Activated gamma-delta T cell treated with anti-CD3 and anti-CD28 coated beads, Interleukin-2, amount 50 U/mL, for 16 hours (primary cell): ENCODE measurements at places on chromosomes 16 and 17.

DNA sequence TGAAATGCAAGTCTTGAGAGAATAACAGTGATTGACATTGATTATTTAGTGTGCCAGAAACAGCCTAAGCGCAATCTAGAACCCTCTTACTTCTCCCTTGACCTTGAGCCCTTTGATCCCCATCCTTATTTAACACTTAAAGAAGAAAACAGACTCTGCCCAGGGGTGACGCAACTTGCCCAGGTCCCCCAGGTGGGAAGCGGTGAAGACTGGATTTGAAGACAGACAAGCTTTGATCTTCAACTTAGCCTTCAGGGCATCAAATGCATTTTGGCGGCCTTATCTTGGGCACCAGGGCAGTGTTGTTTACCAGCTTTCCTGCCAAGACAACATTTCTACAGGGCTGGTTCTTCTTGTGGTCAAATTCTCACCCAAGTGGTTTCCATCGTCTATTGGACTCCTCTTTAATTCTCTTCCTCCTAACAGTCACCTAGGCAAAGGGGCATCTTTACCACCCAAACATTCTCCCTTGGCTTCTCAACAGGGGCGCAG lies 8.9 kb upstream of the CIITA start:
- no peak for DNase-seq

DNA sequence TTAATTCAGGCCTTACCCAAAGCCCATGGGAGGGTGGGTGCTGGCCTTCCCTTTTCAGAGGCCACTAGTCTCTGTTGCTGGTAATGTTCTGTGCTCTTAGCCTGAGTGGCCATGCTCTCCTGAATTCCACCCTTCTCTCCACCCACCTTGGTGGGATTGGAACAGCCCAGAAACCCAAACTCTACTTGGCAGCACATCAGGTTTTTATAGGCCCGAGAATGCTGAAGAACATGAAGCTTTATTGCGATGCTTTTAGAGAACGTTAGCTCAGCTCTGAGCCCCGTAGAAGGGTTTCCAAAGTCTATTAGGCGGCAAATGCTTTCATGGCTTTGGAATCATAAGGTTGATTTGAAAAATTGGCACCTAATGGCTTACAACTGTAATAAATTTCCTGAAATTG lies 209.3 kb downstream of the MSI2 start:
- DNase-seq = no peak

DNA sequence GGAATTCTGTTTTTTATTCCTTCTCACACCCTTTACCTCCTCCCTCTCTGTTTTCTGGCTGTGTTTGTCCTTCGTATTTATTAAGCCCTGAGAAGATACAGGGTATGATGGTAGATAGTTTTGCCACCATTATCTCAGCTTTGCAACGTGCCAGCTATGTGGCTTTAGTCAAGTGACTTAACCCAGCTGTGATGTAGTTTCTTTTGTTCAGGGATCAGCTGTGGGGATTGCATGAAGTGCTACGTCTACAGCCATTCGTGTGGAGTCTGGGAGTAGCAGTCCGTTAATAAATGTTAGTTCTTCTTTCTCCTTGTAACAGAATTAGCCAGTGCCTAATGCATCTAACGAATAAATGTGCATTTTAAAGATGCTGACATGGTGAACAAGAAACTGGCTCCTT lies 128.4 kb downstream of the HAPSTR1 start:
- no peak for DNase-seq

DNA sequence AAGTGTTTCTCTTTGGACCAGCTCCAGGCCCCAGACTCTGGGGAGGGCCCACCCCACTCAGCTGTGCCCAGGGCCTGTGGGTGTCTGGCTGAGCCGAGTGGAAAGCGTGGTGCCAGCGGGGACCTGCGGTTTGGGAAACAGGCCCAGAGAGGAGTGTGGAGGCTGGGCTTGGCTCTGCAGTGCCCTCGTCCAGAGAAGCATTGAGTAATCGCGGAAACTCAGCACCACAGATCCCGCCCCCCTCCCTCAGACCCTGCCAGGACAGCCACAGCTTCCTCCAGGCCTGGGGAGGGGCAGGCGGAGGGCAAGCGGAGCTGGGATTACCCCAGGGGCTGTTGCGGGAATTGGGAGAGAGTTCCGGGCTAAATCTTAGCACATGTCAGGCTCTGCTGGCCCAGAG lies 14.6 kb upstream of the PITPNA start:
- no peak for DNase-seq

DNA sequence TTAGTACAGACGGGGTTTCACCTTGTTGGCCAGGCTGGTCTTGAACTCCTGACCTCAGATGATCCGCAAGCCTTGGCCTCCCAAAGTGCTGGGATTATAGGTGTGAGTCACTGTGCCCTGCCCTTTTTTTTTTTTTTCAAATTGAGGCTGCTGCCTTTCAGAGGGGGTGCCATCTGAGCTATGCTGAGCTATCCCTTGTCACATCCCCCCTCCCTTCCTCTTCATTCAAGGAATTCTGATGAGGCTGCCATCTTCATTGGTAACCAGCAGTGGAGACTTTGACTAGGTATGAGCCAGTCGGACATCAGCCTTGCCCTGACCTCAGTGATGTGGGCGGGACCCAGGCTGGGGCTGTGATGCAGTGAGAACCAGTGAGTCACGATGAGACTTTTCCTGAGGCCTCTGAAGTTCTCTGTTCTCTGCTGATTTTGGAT lies 24.4 kb upstream of the GPT2 start:
- DNase-seq = no peak

DNA sequence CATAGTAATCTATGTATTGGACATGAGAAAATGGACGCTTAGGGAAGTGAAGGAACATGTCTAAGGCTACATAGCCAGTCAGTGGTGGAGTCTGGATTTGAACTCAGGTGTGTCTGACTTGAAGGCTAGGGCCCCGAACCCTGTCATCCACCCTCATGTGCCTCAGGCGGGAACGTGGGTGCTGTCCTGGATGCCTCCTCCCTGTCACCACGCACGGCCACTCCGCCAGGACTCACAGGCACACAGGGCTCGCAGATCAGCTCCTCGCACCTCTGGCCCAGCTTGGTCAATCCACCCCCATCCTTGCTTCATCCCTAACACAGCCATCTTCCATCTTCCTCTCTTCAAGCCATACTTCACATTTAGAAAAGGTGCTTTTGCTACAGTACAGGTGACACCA lies 154.7 kb downstream of the KCNJ12 start:
- DNase-seq = no peak

- no peak for DNase-seq
These were observed 14.5 kb downstream of the SNX11 start for GRCh38 chr17:48121923-48122664.

DNA sequence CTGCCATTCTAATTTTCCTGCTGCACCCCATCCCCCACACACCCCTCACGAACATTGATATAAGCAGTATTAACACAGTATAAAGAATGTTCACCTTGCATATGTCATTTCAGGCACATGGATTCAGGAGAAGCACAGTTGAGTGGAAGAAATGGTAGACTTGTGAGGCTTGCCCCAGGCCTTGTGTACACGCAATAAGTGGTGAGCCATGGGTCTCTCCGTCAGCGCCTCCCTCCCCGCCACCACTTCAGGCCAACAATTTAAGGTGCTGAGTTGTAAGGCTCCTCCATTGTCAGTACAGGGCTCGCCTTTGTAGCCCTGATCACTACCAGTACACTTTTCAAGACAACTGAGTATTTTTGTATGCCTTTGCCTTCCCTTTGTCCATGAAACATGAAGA lies 12.2 kb upstream of the CLEC18C start:
- DNase-seq = no peak

DNA sequence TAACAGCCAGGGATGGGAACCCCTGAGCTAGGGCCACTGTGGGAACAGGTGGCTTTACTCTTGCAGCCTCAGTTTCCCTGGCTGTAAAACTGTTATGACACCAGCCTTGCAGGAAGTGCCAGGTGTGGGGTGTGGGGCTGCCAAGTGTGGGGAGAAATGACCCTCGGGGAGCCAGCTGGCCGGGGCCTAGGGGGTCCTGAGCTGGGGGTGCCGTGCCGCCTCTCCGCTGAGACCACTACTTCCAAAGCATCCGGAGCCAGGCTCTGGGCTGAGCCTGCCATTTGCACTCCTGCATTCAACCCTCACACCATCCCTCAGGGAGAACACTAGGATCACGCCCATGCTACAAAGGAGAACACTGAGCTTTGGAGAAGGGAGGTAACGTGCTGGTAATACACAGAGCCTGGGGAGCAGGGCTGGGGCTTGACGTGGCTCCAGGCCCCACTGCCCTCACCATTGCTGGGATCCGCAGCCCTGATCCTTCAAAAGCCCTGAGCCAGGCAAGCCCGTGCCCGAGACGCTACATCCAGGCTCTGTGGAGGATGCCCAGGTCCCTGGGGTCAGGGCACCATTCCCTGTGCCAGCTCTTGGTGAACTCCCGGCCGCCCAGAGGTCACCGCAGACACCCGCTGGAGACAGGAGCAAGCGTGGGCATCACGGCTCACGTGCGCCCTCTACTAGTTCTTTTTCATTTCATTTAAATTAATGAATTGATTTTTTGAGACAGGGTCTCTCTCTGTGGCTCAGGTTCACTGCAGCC lies 28.8 kb upstream of the GINS2 start:
- DNase-seq = peak; percentile 41

GRCh38 chr16:19785081-19785480 lies 67.0 kb downstream of the IQCK start:
- no peak for DNase-seq

DNA sequence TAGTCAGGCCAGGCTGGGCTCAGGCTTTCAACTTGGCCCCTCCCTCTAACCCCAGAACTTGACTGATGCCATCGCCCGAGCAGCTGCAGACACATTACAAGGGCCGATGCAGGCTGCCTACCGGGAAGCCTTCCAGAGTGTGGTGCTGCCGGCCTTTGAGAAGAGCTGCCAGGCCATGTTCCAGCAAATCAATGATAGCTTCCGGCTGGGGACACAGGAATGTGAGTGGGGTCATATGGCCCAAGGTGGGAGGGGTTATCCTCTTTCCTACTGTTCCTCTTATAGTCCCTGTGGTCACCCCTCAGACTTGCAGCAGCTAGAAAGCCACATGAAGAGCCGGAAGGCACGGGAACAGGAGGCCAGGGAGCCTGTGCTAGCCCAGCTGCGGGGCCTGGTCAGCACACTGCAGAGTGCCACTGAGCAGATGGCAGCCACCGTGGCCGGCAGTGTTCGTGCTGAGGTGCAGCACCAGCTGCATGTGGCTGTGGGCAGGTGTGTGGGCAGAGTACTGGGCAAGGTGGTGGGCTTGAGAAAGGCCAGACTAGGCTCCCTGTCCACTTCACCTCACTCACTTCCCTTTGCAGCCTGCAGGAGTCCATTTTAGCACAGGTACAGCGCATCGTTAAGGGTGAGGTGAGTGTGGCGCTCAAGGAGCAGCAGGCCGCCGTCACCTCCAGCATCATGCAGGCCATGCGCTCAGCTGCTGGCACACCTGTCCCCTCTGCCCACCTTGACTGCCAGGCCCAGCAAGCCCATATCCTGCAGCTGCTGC lies 2.1 kb upstream of the NRN1L start:
- DNase-seq = no peak

DNA sequence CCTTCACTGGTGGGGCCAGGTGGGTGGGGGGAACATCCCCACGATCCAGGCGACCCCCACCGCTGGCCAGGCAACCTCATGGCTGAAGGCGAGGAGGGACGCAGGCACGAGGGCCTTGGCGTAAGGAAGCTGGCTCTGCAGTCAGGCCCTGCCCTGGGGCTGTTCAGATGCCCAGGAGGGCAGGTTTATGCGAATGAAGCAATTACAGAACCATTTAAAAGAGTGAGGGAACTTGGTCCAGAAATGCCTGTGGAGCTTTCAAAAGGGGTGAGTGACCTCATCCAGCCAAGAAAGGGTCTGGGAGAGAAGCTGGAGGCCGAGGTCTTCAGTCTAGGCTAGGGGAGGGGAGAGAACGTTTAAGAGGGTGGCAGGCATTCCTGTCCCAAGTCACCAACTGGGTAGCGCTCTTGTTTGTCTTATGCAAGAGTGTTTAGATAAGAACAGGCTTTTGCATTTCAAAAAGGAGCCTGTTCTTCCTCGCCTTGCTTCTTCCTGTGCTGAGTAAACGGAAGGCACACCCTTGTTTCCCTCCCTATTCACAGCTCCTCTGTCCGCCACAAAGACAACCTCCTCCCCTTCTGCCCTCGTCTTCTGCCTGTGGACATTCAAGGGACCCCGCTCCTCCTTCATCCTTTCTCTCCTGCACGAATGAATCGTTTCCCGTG lies 183.5 kb upstream of the SDK2 start:
- DNase-seq = no peak

DNA sequence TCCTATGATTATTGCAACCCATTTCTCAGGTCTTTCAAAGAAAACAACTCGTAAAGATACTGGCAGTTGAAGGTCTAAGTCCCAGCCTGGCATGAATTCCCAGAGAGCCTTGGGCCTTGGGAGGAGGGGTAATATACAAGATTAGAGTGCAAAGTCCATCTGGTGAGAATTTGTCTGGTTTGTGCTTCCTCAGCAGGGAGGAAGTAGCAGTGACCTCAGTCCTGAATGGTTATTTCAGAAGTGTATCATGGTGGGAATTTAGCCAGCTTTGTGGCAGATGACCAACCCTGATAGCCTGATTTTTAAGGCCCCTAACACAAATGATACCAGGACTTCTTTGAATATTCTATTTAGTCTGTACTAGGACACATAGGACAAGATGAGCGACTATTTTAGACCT lies 151.2 kb upstream of the TBX2 start:
- no peak for DNase-seq

GRCh38 chr16:51522902-51523301 lies 371.8 kb upstream of the SALL1 start:
- DNase-seq = no peak

- no peak for DNase-seq
These were observed 1.5 kb downstream of the N4BP1 start for GRCh38 chr16:48608452-48608851.

DNA sequence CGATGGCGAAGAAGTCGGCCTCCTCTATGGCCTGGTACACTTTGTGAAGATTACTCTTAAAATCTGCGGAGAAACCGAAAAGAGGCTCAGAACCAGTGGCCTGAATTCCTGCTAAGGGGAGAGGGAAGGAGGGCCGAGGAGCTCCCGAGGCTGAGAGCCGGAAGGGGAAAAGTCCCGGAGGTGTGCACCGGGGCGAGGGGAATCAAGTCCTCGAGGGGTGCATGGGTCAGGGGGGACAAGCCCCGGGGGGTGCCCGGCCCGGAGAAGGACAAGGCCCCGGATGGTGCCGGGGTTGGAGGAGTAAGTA lies 495 bp downstream of the PARN start:
- peak; percentile 9 for DNase-seq

DNA sequence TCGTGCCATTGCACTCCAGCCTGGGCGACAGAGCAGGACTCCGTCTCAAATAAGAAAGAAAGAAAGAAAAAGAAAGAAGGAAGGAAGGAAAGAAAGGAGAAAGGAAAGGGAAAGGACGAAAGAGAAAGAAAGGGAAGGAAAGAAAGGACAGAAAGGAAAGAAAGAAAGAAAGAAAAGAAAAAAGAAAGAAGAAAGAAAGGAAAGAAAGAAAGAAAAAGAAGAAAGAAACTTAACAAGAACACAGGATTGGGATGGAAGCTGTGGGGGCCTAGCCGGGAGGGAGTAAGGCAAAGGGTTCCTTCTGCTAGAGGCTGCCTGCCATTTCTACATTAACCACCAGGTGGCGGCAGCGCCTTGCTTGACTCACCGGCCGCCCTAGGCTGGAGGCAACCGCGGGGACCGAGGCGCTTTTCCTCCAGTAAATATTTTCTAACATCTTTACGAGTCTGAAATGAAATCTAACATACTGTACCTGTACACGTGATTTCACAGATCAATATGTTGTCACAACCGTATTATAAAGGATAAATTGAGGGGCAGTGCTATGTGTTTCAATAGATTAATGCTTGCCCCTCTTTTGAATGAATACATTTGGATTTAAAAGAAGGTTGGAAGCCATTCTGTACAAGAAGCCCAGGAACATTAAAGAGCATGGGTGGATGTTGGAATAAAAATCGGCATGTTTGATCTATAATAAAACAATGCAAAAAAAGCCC lies 6.1 kb downstream of the GJD3 start:
- peak; percentile 84 for DNase-seq

GRCh38 chr17:76989519-76989918 lies 121.3 kb downstream of the MGAT5B start:
- no peak for DNase-seq
